Naive thymus-derived CD8-positive, alpha-beta T cell (primary cell): ENCODE measurements at places on chromosomes 4 and X. TPM values are rescaled to one million over a fixed set of nuclear protein-coding genes. Genes with fewer than 3 reads are reported as not detected.

PALLD gene
- polyA plus RNA-seq: not detected

PNCK gene
- polyA plus RNA-seq: not detected

PRR32 gene
- polyA plus RNA-seq: not detected

NAP1L3 gene
- polyA plus RNA-seq: 6.3 TPM

MECP2 gene
- 12.2 TPM for polyA plus RNA-seq

CXCL1 gene
- not detected for polyA plus RNA-seq

MSL3 gene
- 113 TPM for polyA plus RNA-seq

TBC1D9 gene
- polyA plus RNA-seq: not detected

RAB33A gene
- polyA plus RNA-seq: 10.6 TPM

MAGEE1 gene
- 5.1 TPM for polyA plus RNA-seq

ARAP2 gene
- polyA plus RNA-seq: 19.0 TPM

NKX1-1 gene
- not detected for polyA plus RNA-seq

ARX gene
- not detected for polyA plus RNA-seq

LUZP4 gene
- not detected for polyA plus RNA-seq

ZNF157 gene
- 0.34 TPM for polyA plus RNA-seq

LRIT3 gene
- not detected for polyA plus RNA-seq

BEX5 gene
- 11.1 TPM for polyA plus RNA-seq

CCNB3 gene
- polyA plus RNA-seq: not detected

COPS4 gene
- 58.4 TPM for polyA plus RNA-seq

TRAPPC11 gene
- polyA plus RNA-seq: 19.1 TPM

PPP3CA gene
- 7.4 TPM for polyA plus RNA-seq

ZNF518B gene
- polyA plus RNA-seq: 19.7 TPM

CISD2 gene
- 30.5 TPM for polyA plus RNA-seq

NPNT gene
- polyA plus RNA-seq: not detected

KIAA1210 gene
- not detected for polyA plus RNA-seq

CITED1 gene
- not detected for polyA plus RNA-seq
